ENCODE measurements at places on chromosomes 5 and 9.

DNA sequence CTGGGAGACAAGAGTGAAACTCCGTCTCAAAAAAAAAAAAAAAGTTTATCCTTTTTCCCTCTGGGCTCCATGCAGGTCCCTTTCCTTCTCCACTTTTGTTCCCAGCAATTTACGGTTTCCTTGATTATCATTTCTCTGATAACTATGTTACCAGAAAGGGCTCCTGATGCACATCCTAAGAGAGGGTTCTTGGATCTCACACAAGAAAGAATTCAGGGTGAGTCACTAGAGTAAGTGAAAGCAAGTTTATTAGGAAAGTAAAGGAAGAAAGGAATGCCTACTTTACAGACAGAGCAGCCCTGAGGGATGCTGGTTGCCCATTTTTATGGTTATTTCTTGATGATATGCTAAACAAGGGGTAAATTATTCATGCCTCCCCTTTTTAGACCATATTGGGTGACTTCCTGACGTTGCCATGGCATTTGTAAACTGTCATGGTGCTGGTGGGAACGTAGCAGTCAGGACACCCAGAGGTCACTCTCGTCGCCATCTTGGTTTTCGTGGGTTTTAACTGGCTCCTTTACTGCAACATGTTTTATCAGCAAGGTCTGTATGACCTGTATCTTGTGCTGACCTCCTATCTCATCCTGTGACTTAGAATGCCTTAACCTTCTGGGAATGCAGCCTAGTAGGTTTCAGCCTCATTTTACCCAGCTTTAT is 13.5 kb upstream of the MELK start:
- no peak for DNase-seq

GRCh38 chr9:96612966-96613589 is 6.6 kb downstream of the CDC14B start:
- no peak for DNase-seq

DNA sequence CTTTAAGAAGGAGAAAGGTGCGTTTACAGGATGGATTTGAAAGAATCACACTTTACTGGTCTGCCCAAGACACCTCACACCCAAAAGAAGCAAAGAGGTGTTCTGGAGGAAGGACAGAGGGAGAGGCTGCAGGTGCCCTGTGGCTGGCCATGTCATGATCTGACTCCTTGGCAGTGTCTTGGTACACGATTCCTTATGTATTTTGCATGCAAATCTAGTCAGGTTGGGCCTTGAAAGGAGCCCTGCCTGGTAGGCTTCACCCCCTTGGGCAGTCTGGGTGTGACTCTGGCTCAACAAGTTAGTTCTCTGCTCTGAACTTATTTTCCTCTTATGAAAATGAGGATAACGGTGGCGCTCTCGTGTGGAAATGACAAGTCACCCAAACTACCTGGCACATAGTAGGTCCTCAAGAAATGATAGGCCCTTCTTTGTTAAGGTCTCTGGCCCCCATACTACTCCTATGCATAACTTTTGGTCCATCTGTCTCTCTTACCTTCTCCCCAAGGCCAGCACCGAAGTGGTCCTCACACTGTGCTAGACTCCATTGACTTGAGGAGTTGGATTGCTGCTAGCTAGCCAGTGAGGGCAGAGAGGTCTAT is 212.5 kb downstream of the SEMA6A start:
- DNase-seq = no peak

GRCh38 chr9:108477529-108478006 is 378.2 kb downstream of the ACTL7B start:
- DNase-seq = no peak

DNA sequence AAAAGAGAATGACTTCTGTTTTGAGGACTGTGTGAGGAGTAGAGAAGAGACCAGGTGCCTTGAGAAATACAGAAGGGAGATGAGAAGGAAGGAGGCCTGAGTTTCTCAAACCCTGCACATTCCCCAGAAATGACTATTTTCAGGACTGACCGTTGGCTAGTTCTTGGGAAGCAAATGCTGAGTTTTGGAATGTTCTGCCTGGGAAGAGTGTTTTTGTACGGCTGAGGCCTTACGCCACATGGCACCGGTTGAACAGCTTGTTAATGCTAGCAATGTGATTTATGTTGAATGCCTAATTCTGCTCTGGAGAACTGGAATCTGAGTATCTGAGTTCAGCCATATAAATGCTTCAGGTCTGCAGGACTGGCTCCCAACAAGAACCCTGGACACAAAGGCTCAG is 152.7 kb upstream of the ADAMTS16 start:
- DNase-seq = no peak

DNA sequence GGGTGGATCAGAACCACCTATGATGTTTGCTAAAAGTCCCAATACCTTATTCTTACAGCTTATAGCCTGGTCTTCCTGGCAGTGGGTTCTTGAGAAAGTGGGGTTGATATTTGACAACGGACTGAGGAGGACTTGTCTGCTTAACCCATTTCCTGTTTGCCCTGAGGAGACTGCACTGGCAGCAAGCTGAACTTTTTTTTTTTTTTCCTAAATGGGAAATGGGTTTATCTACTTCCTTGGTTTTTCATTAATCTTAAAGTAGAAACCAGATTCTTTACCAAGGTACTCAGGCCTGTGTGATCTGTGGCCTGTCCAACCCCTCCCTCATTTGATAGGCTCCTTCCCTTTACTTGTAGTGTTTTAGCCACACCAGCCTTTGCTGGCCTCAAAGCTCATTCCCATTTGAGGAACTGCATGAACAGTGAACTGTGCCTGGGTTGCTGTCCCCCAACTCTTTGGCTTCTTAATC is 47.1 kb downstream of the C9orf57 start:
- DNase-seq = no peak

DNA sequence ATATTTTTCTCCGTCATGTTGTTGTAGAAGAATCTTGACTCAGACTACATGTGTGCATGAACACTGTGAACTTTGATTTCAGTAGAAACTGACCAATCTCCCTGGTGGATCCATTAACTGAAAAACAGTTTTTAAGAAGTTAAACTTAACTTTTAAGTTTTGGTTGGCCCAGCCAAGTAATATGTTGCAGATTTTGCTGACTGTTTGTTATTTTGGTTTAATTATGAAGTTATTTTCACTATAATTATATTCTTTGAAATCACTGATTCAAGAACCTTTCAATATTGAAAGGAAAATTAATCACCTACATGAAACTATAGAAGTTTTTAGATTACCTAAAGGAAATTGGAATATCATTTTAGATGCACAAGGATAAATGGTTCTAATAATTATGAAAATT is 373.6 kb upstream of the COX7C start:
- no peak for DNase-seq

- DNase-seq = no peak
Measured at GRCh38 chr9:86534572-86535258, 180.5 kb upstream of the TUT7 start.

DNA sequence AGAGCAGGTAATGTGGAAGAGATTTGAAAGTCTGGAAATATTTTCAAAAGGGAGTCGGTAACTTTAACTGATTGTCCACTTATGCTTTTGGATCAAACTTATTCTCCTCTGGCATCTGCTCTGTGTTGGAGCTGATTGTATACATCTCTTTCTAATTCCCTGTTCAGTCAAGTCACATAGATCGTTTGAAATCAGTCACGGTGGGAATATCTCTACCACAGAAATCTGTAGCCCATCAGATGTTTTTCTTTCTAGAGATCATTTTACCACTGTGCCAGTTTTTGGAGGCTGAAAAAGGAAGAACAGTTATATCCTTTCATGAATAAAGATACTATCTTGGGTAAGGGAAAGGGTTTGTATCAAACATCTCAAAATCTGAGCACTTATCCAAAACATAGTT is 1853.3 kb downstream of the EFNA5 start:
- no peak for DNase-seq

DNA sequence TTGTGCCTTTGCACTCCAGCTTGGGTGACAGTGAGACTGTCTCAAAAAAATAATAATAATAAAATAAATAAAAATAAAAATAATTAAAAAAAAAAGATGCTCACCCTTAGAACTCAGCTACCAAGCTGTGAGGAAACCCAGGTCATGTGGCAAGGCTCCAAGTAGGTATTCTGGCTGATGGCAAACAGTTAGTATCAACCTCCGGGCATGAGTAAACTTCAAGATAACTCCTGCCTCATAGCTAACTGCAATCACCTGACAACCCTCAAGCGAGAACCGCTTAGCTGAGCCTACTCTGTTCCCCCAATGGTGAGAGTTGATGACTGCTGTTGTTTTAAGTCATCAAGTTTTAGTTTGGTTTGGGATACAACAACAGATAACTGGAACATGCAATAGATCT is 6.1 kb upstream of the SLC44A1 start:
- no peak for DNase-seq

DNA sequence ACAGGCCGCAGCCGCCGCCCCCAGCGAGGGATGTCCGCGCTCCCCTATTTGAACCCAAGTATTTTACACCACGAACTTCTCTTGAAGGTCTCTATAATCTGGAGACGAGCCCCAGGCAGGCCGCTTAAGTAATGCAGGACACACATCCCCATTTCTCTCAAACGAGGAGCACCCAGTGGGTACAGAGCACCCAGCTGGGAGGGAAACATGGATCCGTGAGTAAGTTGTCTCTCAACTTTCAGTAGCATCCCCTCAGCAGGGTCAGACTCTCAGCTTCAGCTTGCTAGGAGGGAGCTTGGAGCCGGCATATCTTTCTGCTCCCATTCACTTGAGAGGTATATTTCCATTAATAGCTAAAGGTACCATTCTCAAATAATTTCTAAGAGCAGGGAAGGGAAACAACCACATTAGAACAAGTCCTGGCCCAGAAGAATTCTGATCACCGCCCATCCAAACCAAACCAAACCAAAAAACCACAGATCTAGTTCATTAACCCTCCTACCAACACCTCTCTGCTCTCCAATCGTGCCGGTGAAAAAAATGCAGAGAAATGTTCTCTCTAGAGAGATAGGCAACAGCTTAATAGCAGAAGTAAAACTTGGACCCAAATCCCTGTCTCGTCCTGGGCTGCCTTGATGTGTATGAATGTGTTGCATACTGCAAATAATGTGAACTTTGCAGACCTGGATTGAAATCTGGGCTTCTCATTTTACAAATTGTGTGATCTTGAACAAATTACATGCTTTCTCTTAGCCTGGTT is 910 bp downstream of the TDRD7 start:
- DNase-seq = no peak

- DNase-seq = no peak
Measured at GRCh38 chr5:170168002-170168401, 62.3 kb downstream of the FOXI1 start.

- DNase-seq = no peak
Measured at GRCh38 chr5:31720811-31721345, 81.9 kb downstream of the PDZD2 start.

DNA sequence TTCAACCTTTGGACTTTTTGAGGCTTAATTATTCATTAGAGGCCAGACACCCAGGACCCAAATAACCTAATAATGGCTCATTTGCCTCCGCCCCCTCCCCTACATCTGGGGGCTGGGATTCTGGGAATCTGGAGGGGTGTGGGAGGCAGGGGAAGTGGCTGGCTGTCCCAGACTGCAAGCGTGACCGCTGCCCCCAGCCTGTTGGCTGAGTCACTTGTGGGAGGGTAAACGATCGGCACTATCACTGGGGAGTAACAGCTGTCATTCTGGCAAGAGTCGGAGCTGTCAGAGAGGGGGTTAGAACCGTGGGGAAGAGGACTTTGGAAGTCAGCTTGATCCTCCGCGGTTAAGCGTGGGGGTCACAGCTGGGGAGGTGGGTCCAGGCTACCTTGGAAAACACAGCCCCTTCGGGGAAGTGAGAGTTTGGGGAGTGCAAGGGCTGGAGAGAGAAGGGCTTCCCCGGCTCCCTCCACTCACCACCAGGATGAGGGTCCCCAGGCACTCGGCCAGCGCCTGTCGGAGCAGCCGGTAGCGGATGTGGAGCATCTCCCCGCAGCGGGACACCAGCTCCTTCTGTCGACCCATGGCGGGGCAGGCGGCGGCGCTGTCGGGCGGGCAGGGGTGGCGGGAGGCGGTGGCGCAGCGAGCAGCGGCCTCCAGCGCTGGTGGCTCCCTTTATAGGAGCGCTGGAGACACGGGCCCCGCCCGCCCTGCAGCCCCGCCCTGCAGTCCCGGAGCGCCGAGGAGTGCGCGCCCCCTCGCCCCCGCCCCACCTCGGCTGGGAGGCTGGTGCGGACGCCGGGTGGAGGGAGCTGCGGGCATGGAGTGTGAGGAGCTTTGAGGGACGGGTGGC is at the start of gene AQP3:
Gene AQP3, minus strand, starts transcription at position 648 of the 853 bp plus-strand sequence. Its CDS starts 63 bp downstream, at position 585.
- peak; percentile 71 for DNase-seq

DNA sequence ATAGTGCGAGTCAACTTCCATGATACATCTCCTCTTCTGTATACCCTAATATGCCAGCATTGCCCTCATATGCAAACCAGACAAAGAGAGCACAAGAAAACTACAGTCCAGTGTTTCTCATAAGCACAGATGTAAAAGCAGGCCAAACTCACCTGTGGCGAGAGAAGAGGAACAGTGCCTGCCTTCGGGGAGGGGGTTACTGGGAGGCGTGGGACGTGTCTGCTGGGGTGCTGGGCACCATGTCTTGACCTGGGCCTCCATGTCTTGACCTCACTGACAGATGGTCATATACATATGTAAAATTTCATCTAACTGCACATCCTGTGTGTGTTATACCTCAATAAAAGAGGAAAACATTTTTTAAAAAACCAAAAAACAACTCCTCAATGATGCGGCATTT is 159.3 kb upstream of the PPP1R26 start:
- no peak for DNase-seq

- no peak for DNase-seq
Measured at GRCh38 chr5:129996896-129997295, 92.6 kb downstream of the CHSY3 start.

GRCh38 chr5:134554319-134555222 is 29.1 kb downstream of the JADE2 start:
- DNase-seq = no peak

DNA sequence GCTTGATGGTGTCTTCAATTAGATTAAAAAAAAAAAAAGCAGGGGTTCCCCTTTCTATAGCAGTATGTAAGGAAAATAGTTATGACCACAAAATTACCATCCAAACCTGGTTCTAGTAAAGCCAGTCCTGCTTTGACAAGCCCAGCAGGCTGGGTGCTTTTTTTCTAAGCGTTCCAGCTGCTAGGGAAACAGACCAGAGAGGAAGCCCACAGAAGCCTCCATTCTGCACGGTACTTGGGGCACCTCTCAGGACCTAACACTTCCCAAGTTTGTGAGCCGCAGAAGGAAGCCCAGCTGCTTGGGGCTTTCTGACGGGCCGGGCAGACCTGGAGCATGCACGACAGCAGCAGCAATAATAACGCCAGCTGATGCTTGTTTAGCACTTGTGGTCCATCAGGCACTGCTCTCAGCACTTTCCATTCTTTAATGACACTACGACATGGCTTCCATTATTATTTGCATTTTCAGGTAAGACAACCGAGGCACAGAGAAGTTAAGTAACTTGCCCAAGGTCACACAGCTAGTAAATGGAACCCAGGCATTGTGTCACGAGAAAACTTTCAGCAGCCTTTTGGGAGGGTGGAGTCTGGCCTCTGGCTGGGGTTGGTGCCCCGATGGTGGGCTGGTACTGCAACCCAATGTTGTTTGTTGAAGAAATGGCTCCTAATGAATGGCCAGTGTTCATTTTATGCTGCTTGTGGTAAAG is 15.4 kb downstream of the LMX1B start:
- DNase-seq = no peak

DNA sequence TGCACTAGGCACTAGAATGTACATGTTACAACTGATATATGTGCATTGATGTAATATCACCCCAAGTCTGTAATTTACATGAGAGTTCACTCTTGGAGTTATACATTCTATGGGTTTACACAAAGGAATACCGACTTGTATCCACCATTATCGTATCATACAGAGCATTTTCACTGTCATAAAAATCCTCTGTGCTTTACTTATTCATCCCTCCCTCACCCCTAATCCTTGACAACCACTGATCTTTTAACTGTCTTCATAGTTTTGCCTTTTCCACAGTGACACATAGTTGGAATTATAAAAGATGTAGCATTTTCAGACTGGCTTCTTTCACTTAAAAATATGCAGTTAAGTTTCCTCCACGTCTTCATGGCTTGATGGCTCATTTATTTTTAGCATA is 11.1 kb upstream of the RFK start:
- DNase-seq = no peak
